ENCODE measurements at places on chromosomes 5 and 9.

GRCh38 chr9:4691795-4692194, 12.4 kb downstream of the CDC37L1 start:
- no peak for DNase-seq

GRCh38 chr5:129246088-129246487, 151.5 kb downstream of the ISOC1 start:
- DNase-seq, result no peak

DNA sequence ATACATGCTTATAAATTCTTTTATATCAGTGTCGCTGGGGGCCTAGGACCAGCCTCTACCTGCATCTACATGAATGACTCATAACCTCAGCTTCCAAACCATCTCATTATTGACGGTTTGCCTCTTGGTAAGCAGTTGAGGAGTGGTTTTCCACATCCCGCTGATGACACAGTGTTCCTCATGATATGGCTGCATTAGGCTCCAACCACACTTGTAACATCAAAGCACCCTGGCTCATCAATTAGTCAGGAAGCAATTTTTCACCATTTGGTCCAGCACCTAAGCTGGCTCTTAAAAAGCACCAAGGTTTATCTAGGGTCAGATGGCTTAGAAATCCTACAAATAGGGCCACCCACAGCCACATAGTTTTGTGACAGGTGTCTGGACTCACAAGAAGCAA, 402.4 kb downstream of the ARHGEF28 start:
- no peak for DNase-seq

DNA sequence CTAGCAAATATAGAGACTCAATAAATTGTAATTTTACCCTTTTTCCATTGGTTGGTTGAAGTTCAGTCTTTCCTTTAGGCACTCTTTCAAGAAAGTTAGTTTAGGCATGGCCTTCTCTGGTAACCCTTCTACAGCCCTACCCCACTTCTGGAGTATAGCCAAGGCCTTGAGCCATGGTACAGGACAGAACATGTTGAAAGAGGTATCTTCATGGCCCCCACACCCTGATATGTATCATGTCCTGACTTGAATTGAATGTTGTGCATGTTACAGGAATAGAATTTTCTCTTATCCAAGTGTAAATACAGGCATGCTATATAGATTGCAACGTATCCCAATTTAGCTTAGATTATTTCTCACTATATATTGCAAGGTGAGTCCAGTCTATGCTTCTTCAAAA, 175.6 kb downstream of the CD180 start:
- no peak for DNase-seq

DNA sequence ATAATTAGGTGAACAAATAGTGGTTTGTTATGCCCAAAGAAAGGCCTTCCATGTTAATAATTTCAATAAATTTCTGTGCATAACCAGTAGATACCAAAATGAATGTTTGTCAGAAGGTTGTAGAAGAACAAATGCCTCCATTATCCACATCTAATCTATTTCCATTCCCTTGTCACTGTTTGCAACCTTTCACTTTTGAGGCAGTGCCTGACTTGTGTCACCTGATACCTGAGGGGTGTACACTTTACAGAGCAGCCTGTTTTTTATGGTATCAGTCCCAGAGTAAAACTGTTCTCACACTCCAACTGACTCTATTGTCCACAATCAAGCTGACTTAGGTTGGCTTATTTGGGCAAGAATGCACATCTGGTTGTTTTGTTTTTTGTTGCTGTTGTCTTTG, 40.1 kb downstream of the FREM1 start:
- no peak for DNase-seq

DNA sequence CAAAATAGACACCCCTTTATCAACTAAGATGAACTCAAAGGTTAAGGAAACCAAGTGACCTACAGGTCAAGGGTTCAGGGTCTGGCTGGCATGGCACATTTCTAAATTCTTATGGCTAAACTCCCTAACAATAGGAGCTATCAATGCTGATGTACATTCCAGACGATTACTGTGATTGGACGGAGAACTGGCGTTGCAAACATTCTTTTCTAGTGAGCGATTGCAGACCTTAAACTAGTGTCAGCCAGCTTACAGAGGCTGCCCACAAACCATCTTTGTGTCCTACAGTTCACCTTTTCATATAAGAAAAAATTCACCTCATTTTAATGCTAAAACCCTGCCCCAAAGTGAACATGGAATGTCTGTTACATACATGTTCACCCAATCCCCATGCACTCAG, 382.9 kb downstream of the MAT2B start:
- no peak for DNase-seq

GRCh38 chr5:130066644-130067043, 162.4 kb downstream of the CHSY3 start:
- no peak for DNase-seq

- DNase-seq, result no peak
Measured at GRCh38 chr5:55900776-55901175, 49.6 kb downstream of the IL31RA start.
